Activated CD8-positive, alpha-beta memory T cell treated with anti-CD3 and anti-CD28 coated beads, Interleukin-2, amount 50 U/mL, for 4 hours (primary cell): ENCODE measurements at places on chromosomes 1 and 21.
A peak's percentile ranks its signal among the peaks of the same experiment; 100 is the strongest.

DNA sequence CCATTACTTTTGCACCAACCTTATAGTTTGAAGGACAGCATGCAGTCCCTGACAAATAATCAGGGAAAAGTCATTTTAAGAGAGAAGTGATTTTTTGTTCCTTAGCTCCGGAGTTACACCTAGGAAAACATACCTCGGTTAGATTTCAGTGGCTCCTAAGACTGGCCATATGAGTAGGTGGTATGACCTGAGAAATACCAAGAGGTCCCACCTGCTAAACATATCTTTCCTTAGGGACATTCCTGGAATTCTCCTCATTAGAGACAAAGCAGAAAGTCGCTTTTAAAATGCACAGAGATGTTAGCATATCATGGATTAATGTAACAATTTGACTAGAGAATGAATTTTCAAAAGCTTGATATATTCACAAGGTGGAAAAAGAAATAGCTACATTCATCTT lies 84.2 kb upstream of the RNPC3 start:
- DNase-seq: no peak

- peak; percentile 36 for DNase-seq
Measured at GRCh38 chr1:31739346-31739745, 24.8 kb downstream of the ADGRB2 start.

GRCh38 chr1:160363951-160364735 lies 2.7 kb upstream of the NHLH1 start:
- no peak for DNase-seq

DNA sequence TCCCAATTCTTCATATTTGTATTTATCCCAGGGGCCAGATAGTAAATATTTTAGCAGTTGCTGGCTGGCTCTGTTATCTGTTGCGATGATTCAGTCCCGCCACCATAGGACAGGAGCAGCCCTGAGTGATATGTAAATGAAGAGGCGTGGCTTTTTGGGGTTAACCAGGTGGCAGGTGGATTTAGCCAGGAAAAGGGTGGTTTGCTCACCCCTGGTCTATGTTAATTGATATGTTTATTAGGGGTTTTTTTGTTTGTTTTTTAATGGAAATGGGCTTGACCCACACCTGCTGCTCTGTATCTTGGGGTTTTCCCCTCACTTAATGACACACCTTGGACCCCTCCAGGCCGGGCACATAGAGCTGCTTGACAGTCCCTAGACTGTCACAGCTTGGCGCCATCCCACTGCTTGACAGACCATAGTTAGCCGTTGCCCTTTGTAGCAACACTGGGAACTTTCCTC lies 62.8 kb downstream of the PIK3CD start:
- peak; percentile 44 for DNase-seq

DNA sequence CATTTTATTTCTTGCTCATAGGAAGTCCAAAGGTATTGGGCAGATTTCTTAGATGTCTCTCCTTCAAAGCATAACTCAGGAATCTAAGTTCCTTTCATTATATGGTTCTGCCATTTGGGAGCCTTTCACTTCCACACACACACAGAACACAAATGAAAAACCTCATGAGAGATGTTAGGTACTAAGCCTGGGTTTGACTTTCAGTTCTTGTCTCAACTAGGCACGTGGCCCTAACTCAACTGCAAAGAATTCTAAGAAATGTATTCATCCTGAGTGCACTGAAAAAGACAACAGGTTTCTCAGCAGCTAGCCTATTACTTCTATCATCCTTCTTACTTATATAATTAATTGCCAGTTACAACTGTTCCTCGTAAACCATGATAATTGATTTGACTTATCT lies 190.0 kb upstream of the SAMSN1 start:
- DNase-seq: no peak

GRCh38 chr1:51147394-51147793 lies 45.4 kb downstream of the C1orf185 start:
- DNase-seq: no peak
